ENCODE measurements at places on chromosomes 1 and 21. TPM values are rescaled to one million over a fixed set of nuclear protein-coding genes. Genes with fewer than 3 reads are reported as not detected.

Gene PPM1J
- total RNA-seq: 4.7 TPM

Gene HSD3B2
- total RNA-seq: not detected

Gene KCND3
- 19.7 TPM for total RNA-seq

DNA sequence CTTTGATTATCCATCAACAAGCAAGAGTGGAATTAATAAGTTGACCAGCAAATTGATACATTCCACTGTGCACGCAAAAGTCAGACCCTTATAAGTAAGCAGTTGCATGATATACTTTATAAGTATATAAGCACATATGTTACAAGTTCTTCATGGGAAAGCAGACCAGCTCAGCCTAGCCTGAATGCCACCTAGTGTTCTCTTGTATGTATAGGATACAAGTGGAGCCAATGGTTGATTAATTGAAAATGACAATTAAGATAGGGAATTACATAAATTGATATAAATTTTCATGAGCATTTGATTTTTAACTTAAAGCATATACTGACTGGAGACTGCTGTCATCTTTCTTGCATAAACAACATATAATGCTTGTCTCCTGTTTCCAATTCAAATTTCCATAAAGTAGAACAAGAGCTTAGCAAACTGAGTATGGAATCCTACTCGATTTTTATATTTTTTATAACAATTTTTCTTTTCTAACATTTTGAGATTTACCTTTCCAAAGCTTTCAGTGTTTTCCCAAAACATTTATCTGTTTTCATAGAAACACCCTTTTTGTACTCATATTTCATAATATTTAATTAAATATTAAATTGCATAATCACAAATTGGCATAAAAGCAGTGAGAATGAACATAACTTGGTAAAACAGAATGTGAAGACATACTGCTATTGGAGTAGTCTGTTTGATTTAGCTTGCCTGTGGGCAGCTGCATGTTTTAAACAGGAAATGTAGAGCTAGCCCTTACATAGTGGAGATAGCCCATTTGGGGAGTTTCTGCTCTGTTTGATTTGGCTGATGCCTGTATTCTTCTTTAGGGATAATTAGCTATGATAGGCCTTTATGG lies 62.8 kb downstream of the MAGI3 start:
- DNase-seq: no peak

DNA sequence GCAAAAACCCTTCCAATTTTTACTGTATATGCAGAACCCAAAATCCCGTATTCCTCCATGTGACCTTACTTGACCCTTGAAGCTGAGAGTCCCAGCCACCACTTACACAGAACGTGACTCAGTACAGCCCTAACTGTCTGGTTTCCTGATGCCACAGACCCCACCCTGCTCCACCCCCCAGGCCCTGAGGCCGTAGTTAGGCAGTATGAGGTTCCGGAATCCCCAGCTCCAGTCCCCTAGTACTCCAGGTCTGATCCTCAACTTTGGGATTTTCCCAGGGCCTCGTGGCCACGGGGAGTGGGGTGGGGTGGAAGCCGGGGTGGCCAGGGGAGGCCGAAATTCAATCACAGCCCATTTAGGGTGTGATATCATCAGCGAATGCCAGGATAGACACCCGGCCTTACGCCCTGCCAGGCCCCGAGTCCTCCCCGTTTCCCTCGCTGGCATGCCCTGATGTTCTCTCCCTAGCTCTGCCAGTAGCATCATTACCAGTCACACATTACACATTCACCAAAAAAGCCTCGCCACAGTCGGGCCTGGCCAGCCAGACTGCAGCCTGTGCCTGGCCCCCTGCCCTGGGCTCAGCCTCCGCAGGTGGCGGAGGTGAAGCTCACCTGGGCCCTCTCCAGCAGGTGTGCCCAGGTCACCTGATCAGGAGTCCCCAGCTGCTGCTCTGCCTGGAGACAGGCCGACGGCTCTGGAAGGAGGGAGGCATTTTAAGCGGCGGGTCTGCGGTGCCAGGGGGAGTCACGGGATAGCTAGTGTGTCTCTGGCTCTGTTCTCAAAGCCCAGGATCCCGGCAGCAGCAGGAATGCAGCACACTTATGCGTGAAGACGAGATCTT lies 70.8 kb downstream of the SCCPDH start:
- DNase-seq: no peak

- no peak for DNase-seq
Observed at GRCh38 chr1:97925151-97925550, 4.3 kb upstream of the DPYD start.

GRCh38 chr1:87135329-87135712 lies 193.4 kb upstream of the LMO4 start:
- DNase-seq: no peak

DNA sequence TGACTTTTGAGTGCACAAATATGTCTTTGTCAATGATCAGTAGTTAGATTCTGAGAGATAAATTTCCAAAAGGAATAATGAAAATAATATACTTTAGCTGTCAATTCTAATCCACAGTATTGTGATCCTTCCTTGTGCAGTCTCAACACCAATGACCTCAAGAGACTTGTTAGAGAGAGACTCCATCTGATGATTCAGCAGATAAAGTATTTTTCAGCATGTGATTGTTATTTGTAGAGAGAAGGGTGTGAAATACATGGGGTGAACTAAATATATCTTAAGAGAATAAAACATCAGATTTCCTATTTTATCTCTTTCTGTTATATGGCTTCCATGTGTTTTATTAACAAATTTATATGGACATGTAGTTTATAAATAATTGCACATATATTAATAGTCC lies 5.9 kb upstream of the ZNF124 start:
- DNase-seq: no peak

DNA sequence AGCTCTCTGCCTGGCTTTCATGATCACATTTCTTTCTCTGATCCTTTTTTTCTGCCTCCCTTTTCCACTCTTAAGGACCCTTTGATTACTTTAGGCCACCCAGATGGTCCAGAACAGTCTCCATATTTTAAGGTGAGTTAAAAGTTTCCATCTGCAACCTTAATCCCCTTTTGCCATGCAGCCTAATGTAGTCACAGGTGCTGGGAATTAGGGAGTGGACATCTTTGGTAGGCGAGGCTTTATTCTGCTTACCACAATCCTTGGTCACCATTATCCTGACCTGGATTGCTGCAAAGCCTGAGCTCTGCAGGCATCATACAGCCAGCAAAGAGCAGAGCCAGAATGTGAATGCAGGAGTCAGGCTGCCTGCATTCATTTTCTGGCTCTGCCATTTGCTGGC lies 95.9 kb downstream of the XCL2 start:
- DNase-seq: no peak

- DNase-seq: no peak
Observed at GRCh38 chr1:89557445-89557825, 32.8 kb downstream of the LRRC8B start.

Measured in Right ventricle myocardium superior (tissue), 1 donor.